SK-N-SH (cell line): ENCODE measurements at places on chromosomes 7 and 10.

- peak; percentile 50 for DNase-seq
These were observed 122.7 kb downstream of the KCNMA1 start for GRCh38 chr10:77514870-77515269.

DNA sequence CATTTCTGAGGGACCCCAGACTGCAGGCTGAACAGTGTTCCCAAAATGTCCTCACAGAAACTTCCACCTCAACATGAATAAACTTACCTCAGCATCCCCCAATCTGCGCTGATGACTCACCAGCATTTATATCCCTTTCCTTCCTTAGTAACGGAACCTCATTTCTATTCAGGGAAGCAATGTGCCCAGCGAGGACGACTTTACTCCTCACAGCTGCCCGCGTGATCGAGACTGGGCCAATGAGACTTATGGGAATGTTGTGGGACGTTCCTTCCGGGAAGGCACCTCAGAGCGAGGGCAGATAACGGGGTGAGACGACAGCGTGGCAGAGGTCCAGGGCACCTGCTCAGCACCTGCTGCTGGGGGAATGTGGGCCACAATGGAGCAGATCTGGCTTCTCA lies 73.1 kb upstream of the CAMK2B start:
- no peak for DNase-seq

GRCh38 chr10:56346845-56347415 lies 14.1 kb downstream of the ZWINT start:
- no peak for DNase-seq

- DNase-seq: peak; percentile 32
These were observed 3.6 kb downstream of the ZEB1 start for GRCh38 chr10:31322647-31323046.

DNA sequence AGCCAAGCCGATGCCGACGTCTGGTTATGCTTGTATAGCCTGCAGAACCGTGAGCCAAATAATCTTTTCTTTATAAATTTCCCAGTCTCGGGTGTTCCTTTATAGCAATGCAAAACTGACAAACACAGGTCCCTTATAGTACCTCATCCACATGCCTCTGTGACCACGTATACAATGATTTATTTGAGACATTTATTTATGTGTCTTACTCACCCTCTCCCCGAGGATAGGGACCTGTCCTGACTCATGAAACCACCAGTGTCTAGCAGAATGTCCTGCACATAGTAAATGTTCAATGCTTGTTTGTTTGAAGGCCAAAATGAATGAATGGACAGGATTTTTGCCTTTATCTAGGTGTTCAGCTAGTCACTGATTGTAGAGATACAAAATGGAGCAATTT lies 147.9 kb upstream of the FZD8 start:
- DNase-seq: no peak
